Stimulated activated CD4-positive, alpha-beta T cell treated with anti-CD3 and anti-CD28 coated beads, Interleukin-12 subunit alpha, Interleukin-12 subunit beta, amount 100 ng/mL, for 24 hours (primary cell): ENCODE measurements at places on chromosomes 5 and 9.

DNA sequence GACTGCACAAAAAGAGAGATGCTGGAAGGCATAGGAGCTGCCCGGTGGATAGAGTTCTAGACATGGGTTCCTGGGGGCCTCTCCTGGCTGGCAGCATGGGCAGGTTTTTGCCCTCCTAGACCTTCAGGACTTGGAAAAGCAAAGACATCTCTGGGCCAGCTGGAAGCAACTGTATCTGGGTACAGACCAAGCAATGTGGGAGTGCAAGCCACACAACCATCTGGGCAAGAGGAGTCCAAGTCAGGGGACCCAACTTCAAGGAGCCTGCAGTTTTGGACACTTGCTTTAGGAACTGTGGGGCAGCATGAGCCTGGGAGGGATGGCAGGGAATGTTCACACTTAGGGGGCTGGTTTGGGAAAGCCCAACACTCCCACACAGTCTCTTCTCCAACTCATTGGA is 323.3 kb downstream of the GADD45G start:
- DNase-seq = no peak

- DNase-seq = no peak
Measured at GRCh38 chr5:113271745-113272454, 162.9 kb downstream of the TSSK1B start.

DNA sequence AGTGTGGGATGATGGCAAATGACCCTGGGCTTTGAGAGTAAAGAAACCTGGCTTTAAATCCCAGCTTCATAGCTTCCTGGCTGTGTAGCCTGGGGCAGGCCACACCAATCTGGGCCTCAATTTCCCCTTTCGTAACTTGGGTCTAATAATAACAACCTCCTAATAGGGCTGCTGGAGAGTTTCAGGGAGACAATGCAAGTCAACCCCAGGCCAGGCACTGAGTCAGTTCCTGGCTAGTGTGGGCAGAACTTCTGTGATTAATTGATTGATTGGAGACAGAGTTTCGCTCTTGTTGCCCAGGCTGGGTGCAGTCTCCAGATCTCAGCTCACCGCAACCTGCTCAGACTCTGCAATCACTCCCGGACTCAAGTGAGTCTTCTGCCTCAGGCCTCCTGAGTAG is 3.3 kb upstream of the SH2D3C start:
- no peak for DNase-seq

GRCh38 chr9:2477755-2478154 is 143.8 kb upstream of the VLDLR start:
- DNase-seq = no peak
